ENCODE measurements at places on chromosomes 12 and 14. TPM values are rescaled to one million over a fixed set of nuclear protein-coding genes. Genes with fewer than 3 reads are reported as not detected.

DNA sequence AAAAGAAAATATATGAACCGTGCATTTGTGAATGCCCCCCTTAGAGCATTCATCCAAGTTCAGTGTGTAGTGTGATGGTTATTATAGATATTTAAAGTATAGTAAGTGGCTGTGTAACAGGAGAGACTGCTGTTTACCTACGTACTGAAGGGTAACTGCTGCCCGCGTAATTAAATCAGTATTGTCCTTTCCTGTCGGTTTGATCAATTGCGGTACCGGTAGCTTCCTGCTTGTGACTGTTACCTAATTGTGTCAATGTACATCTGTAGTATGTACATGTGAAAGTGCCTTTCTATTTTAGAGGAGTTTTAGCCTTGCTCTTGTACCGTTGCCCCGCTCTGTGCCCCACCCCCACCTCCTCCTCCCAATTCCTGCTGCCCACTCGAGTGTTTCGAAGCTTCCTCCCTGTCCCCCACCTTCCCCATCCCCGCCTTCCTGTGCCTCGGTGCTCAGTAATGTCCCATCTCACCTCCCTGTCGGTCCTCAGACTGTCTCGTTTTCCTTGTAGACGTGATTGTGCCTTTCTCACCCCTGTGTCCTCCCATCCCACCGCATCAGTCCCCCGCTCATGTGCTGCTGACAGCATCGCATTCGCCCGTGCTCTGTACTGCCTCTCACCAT lies 75.0 kb downstream of the KICS2 start:
- H3K4me3 ChIP-seq: no peak overlapping the region
- H3K27ac ChIP-seq: no peak overlapping the region
- DNase-seq: no peak

DNA sequence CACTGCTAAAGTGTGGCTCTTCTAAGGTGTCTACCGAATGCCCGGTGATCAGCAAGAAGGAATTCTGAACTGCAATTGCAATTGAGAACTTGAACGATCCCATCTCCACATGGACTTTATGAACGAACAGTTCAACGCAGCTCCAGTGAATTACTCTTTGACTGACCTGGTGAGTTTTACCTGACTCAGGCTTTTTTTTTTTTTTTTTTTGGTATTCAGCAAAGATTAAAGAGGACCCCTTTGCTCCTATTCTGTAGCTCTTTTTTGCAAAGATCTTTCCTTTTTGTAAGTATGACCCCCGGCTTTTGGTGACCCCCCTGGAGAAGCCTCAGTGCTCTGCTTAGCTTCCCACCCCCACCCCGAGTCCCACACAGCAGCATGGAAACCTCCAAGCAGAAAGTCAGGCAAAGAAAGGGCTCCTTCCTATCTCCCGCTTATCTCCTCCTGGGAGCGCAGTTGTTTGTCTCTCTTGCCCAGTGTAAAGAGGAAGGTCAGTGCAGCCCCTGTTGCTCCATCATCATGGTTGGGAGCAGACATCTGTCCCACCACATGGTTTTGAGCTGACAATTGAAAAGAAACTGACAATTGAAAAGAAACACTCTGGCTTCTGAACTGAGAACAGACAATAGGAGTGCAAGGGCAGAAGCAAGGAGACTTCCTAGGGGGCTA lies 72.1 kb upstream of the DIO3 start:
- no peaks in the 10 kb centered on the region for H3K4me1 ChIP-seq
- no peak overlapping the region for H3K4me3 ChIP-seq
- no peak for DNase-seq
- H3K27ac ChIP-seq: no peak overlapping the region

DNA sequence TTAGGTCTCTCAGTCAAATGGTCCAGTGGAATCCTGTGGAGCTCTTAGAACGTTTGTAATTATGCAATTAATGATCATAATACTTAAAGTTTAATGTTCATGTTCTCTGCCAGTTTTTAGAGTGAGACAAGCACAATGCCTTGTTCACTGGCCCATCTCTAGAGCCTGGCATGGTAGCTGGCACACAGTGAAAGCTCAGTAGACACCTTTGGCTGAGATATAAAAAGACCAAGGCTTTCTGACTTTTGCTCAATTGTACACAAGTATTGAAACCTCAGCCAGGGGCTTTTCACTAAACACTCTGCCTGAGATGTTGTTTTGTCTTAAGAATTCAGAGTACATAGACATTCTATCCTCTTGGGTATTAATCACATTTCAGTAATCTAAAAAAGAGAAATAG lies 241.8 kb upstream of the ATP2B1 start:
- DNase-seq: no peak
- no peak overlapping the region for H3K4me3 ChIP-seq
- H3K4me1 ChIP-seq: peaks cover 39% of the 10 kb centered on the region
- no peak overlapping the region for H3K27ac ChIP-seq

GRCh38 chr12:79409562-79409961 lies 281.2 kb downstream of the PAWR start:
- H3K36me3 ChIP-seq: no peaks in the 10 kb centered on the region
- H3K4me3 ChIP-seq: no peak overlapping the region
- H3K27me3 ChIP-seq: no peaks in the 10 kb centered on the region
- DNase-seq: no peak
- no peak overlapping the region for H3K27ac ChIP-seq
- H3K4me1 ChIP-seq: no peaks in the 10 kb centered on the region

DNA sequence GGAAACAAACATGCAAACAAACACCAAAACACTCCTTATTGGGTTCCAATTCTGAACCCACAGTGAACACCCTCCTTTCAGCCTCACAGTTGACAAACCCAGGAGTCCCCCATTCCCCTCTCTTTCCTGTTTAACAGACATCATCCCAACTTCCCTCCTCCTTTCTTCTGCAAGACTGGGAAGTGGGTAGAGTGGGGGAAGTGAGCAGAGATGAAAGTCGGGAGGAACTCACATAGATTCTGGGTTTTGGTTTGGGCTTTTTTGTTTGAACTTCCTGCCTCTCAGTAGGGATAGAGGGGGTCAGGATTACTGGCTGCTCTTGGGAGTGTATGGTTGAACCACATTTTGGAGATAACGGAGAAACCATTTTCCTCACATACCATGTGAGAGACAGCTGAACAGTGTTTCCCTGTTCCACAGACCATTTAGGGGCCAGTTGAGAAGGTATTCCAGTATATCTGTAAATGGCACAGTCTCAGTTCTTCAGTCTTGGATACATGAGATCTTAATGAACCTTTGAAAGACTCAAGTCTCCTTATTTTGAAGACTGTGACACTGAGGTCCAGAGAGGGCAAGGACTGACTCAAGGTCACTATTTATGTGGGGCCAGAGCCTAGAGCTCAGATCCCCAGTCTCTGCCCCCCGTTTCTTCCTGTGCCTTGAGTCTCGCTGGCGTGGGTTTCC lies 3.9 kb upstream of the GPR84 start:
- H3K4me1 ChIP-seq: peaks cover 16% of the 10 kb centered on the region
- H3K4me3 ChIP-seq: no peak overlapping the region
- DNase-seq: no peak
- peaks cover 18% of the 10 kb centered on the region for H3K27me3 ChIP-seq
- H3K36me3 ChIP-seq: no peaks in the 10 kb centered on the region

DNA sequence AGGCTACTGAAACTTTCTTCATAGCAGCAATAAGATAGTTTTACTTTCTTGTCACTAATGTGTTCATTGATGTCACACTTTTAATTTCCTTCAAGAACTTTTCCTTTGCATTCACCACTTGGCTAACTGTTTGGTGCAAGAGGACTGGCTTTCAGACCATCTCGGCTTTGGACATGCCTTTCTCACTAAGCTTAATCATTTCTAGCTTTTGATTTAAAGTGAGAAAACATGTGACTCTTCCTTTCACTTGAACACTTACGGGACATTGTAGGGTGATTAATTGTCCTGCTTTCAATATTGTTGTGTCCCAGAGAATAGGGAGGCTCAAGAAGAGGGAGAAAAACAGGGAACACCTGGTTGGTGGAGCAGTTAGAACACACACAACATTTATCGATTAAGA lies 41.9 kb downstream of the IFNG start:
- H3K4me3 ChIP-seq: no peak overlapping the region
- no peak for DNase-seq
- no peak overlapping the region for H3K27ac ChIP-seq
- H3K4me1 ChIP-seq: peaks cover 6% of the 10 kb centered on the region
- no peaks in the 10 kb centered on the region for H3K27me3 ChIP-seq

DNA sequence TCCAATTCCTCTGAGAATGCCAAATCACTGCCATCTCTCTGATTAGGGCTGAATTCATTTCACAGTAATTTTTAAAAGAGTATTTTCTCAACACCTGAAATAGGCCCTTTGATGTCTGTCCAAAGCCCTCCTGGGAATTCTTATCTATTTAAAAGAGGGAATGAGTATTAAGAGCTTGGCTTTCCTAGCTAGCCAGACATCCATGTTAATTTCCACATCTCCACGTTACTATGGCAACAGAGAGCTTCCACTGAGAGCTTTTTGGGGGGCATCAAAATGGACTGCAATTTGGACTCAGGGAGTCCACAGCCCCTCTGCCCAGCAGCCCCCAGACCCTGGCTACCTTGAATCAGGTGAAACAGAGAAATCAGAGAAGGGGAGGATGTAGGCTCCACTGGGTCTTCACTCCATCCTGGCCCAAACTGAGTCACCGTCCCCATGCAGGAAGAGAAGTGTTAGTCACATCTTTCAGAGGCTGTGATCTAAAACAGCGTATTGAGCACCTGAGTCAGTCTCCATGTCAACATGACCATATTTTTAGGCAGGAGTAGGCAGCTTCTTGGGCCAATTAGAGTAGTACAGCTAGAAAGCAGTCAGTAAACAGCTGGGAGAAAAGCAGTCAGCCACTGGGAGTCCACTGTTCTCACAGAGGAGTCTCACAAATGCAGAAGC lies 7.0 kb upstream of the FICD start:
- no peak overlapping the region for H3K4me3 ChIP-seq
- no peak for DNase-seq
- no peaks in the 10 kb centered on the region for H3K27me3 ChIP-seq
- peaks cover 3% of the 10 kb centered on the region for H3K4me1 ChIP-seq
- no peaks in the 10 kb centered on the region for H3K36me3 ChIP-seq
- no peak overlapping the region for H3K27ac ChIP-seq

DNA sequence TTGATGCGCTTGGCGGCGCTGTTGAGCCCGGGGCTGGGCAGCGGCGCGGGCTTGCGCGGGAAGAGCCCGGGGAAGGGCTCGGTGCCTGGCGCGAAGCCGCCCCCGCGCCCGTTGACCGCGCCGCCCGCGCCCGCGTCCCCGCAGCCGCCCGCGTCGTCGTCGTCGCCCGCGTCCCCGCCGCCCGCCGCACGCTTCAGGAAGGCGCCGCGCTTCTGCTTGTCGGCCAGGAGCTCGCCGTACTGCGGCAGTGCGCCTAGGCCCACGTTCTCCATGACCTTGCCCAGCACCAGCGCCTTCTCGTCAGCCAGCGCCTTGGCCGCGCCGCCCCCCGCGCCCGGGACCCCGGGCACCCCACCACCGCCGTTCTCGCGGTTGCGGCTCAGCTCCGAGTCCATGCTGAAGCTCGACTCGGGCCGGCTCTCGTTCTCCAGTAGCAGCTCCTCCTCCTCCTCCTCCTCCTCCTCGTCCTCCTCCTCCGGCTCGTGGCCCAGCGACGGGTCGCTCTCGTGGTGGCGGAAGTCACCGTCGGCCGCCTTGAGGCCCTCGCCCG lies 97.2 kb downstream of the BCL11B start:
- H3K4me3 ChIP-seq: no peak overlapping the region
- no peaks in the 10 kb centered on the region for H3K36me3 ChIP-seq
- DNase-seq: no peak

DNA sequence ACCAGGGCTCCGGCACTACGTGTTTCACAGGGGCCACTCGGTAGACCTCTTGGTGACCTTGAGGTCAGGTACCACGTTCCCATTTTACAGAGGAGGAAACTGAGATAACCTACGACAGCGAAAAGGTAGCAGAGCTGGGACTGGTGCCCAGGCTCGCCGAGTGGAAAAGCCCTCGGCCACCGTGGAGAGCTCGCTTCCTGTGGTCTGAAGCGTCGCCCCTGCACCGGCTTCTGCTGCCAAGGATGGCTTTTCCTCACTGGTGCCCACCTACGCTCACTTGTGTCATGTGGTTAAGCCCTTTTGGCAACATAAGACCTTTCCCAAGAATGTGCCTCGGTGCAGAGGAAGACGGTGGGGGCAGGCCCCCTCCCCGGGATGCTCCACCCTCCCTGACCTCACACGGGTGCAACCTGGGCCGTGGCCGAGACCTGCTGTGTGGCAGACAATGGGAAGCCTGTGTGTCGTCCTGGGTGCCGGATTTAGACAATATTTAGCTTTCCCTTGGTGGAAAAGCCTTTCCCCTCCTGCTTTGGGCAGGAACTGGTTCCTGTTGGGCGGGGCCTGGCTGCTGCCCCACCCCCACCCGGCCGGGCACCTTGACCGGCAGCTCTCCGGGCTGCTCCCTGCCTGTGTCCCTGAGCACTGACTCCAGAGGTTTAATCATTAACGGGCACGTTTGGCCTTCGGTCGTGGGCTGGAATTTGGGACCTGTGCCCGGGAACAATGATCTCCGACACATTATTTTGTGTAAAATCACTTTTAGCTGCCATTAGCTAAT lies 32.4 kb upstream of the PPP1R13B start:
- H3K27ac ChIP-seq: no peak overlapping the region
- DNase-seq: no peak

- no peak overlapping the region for H3K4me3 ChIP-seq
- DNase-seq: no peak
- no peaks in the 10 kb centered on the region for H3K36me3 ChIP-seq
These were observed 403.3 kb downstream of the ETNK1 start for GRCh38 chr12:23028158-23028802.

DNA sequence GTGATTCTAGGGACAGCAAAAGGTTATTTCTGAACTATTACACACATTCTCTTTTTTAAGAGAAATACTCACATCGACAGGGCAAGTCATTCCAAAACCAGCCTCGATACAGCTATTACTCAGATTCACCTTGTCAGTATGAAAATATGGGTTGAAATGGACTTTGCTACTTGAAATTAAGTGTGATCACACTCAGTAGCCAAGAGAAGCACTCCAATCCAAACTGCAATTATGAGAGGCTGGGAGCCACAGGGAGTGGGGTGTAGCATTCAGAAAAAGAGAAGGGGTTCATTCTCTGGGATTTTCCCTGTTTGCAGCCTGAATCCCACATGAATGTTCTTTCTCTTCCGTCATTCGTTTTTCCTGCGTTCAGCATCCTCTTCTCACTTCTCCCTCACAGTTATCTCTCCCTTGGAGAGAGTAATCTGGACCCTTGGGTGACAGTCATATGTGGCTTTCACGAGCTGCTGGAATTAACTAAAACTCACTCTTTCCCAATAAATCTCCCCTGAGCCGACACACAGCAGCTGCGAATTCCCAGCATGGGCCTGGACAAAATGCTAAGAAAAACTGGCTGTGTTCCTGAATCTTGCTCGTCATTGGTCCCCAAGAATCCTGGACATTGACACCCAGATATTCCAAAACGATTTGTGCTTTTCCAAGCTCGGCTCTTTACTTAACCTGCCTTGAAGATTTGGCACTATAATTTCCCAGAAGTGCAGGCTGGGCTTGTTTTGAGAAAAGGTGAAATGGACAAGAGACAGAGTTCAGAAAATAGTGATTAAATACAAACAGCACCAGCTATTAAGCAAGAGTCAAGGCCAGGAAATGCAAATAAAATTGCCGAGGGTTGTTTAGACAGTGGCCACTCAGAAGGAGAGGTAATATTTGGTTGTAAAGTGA lies 199.5 kb upstream of the PLEKHG7 start:
- peak overlapping the region; percentile 83 for H3K27ac ChIP-seq
- H3K27me3 ChIP-seq: no peaks in the 10 kb centered on the region
- DNase-seq: no peak
- H3K36me3 ChIP-seq: no peaks in the 10 kb centered on the region

The TAS2R30 gene
- total RNA-seq: 7.9 TPM

The KITLG gene
- total RNA-seq: 1.2 TPM

The KRT75 gene
- total RNA-seq: not detected

The G2E3 gene
- 135 TPM for total RNA-seq

The HOXC5 gene
- total RNA-seq: not detected

The FIGNL2 gene
- total RNA-seq: 25.1 TPM

Measured in neural progenitor cell (in vitro differentiated cells).